ENCODE measurements at places on chromosomes 2 and 18. TPM values are rescaled to one million over a fixed set of nuclear protein-coding genes. Genes with fewer than 3 reads are reported as not detected.

PTPRN gene
- total RNA-seq, result not detected

KIF1A gene
- total RNA-seq, result not detected

GRCh38 chr18:13165636-13166423 lies 52.7 kb upstream of the LDLRAD4 start:
- DNase-seq, result no peak
- no peak overlapping the region for H3K4me3 ChIP-seq
- no peak overlapping the region for H3K27ac ChIP-seq
- H3K27me3 ChIP-seq, result no peaks in the 10 kb centered on the region

- no peak for DNase-seq
- H3K27ac ChIP-seq, result no peak overlapping the region
- H3K36me3 ChIP-seq, result no peaks in the 10 kb centered on the region
- H3K4me3 ChIP-seq, result no peak overlapping the region
- H3K27me3 ChIP-seq, result peaks cover 40% of the 10 kb centered on the region
- peaks cover 66% of the 10 kb centered on the region for H3K4me1 ChIP-seq
Observed at GRCh38 chr2:60552078-60552850, 1.2 kb downstream of the BCL11A start.

DNA sequence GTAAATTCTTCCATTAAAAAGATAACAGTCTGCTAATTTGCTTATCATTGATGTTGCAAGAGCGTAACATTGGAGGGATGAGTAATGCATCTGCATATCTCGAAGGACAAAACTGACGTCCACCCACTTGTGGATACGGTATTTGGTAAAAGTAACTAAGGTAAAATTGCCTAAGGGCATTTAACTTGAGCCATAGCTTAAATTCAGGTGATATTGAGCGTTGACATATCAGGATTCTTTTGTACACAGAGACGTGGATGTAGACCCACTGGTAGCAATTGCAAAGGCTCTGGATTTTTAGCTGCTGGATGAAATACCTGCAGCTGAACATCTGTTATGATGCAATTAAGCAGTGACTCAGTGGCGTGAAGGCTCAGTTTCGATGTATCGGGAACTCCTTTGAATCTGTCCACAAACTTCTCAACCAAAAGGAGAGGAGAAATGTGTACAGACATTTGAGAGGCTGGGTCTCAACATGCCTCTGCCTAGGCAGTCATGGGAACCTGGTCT lies 119.3 kb downstream of the SPTBN1 start:
- no peak overlapping the region for H3K4me3 ChIP-seq
- DNase-seq, result no peak

DNA sequence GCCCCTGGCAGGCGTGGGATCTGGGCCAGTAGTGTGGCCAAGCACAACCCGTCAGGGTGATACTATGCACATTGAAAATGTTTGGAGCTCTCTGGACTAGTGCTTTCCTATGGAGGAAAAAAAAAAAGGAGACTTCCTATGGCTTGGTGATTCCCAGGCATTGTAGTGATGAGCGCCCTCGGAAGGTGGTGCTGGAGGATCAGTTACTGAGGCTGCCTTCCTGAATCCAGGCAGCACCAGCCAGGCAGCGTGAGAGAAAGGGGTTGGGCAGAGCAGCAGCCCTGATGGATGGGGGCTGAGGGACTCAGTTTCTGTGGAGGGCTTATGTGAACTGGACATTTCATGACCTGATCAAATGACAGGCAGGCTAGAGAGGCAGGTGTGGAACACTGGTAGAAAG lies 70.9 kb downstream of the CHRNA1 start:
- H3K27me3 ChIP-seq, result no peaks in the 10 kb centered on the region
- H3K27ac ChIP-seq, result no peak overlapping the region
- H3K4me3 ChIP-seq, result no peak overlapping the region
- H3K36me3 ChIP-seq, result no peaks in the 10 kb centered on the region
